ENCODE measurements at places on chromosomes 3 and 15.

GRCh38 chr3:157931517-157931916, 174.7 kb downstream of the SHOX2 start:
- no peak for DNase-seq

- no peak for DNase-seq
These were observed 50.6 kb downstream of the CMSS1 start for GRCh38 chr3:99868311-99868646.

DNA sequence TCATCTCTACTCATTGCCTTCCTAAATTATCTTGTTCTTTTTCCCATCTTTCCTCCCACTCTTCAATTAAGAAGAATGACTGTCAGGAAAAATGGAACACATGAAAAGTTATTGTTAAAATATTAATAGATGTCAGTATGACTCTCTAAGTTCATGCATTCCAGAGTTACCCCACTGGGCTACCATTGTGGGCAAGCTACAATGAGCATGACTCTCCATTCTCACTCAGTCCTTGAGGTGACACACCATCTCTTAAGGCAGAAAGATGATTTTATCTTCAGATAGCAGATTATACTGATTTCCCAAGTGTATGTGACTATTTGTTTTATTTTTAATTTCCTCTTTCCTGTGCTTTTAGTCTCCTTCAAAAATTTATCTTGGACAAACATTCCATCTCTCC, 144.3 kb downstream of the ALCAM start:
- DNase-seq, result no peak

DNA sequence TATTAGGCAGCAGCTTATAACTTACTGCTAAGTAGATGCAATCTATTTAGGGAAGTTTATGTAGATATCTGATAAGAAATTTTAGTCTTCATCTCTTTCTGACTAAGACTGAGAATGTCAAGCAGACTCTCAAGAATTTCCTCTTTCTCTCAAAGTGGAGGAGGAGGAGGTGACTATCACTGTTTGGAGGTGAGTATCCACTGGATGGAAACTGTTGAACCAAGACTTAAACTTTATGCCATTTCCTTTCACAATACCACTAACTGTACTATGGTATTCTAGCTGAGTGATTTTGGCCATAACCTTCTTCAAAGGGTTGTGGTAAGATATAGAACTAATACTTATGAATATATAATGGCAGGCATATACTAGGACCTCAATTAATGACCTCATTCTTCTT, 64.6 kb downstream of the TPRG1 start:
- no peak for DNase-seq

DNA sequence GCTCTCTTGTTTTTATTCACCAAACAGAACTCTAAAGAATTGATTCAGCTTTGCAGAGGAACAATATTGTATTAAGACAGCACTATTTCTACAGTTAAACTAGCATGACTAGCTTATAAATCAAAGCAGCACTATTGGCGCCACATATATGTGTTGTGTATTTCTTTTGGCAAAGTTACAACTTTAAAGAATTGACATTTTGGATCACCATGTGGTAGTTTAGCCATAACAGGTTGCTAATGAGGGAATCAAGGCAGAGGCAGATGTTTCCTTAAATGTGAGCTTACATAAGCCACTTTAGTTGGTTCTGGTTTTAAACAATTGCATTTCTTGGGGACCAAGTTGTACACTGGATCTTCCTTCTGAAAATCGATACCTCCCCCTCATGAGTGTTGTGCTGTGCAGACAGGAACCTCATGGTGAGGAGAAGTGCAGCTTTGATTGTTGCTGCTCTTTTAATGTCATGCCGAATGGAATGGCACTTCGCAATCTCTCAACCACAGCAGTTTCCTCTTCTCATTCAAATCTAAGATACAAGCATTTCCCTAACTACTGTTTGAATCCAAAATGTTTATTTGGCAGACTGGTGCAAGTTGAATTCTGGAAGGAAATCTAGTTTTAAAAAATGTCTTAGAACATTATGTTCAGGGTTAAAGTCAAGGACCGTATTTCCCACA, 151.2 kb downstream of the MYRIP start:
- DNase-seq, result no peak

Data from T-helper 22 cell (primary cell).